ENCODE measurements at places on chromosomes 2 and 18.

DNA sequence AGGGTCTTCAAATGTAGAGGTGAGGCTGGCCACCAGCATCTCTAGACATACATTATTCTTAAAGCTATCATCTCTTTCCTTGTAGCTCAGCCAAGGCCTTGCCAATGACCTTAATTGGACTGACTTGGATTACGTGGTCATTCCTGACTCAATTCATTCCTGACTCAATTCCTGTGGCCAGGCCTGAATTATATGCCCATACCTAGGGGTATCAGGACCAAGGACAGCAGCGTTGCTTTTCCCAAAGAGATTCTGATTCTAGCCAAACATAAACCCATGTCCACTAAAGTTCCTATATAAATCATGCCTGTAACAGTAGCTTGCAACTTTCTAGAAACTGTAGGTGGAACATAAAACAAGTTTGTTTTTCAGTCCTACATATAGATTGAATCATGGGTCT is 231.7 kb downstream of the ARL6IP6 start:
- DNase-seq = no peak

- no peak for DNase-seq
These were observed 196.9 kb downstream of the MYCN start for GRCh38 chr2:16137080-16137755.

DNA sequence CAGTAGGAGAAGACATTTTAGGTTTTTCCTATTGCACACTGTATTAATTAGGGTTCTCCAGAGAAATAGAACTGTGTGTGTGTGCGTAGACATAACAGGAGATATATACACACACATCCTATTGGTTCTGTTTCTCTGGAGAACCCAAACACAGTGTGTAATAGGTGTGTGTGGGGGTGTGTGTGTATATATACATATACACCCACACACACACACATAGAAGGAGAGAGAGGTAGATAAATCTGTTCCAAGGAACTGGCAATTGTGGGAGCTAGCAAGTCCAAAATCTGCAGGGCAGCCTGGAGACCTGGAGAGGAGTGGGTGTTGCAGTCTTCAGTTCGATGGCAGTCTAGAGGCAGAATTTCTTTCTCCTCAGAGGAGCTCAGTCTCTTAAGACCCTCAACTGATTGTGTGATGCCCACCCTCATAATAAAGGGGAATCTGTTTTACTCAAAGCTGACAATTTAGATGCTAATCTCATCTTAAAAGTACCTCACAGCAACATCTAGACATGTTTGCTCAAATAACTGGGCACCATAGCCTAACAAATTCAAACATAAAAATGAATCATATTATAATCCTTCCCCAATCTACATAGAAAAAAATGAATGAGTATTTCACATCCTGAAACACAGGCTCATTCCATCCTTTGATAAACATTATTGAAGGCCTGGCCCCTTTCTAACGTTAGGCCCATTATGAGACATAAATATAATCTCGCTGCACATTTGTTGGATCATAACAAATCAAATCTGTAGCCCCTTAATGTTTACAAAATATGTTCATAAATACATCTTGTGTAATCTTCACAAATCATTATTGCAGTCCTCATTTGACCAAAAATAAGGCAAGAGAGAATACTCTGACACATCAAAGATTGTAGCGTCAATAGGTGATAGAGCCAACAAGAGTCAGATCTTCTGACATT is 35.1 kb upstream of the RTN4 start:
- no peak for DNase-seq

- no peak for DNase-seq
These were observed 57.4 kb upstream of the EPAS1 start for GRCh38 chr2:46239847-46240181.

DNA sequence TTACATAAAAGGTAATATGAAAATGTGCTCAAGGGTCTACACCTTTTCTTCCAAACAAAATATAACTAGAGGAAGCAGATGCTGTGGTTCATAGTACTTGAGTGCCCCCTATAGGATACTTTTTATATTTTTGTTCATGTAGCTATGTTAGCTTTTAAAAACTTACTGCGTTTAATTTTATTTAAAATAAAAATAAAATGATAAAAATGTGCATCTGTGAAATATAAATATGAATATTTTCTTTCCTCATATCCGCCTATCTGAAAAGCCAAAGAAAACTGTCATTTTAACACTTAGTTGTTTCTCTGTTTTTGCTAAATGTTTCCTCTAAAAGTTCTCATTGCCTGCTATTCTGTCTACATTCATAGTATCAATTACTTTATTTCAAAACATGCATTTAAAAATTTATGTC is 9.6 kb upstream of the LRP1B start:
- no peak for DNase-seq

DNA sequence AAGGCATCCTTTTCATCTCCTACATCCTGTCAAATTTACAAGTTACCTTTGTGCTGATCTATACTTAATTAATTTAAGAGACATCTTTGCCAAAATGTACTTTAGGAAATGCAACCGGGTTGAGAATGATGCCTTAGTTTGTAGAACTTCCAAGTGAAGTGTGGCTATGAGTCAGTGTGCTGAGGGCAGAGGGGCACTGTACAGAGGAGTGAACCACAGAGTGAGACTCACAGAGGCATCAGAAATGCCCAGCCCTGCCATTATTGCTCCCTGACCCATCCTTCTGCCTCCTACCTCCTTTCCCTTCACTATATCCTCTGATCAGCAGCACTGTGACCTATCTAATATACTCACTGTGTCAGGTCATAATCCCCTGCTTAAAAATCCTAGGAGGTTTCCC is 320.1 kb downstream of the LRRTM1 start:
- DNase-seq = no peak

- DNase-seq = no peak
These were observed 8.7 kb upstream of the COX7A2L start for GRCh38 chr2:42369532-42370229.

DNA sequence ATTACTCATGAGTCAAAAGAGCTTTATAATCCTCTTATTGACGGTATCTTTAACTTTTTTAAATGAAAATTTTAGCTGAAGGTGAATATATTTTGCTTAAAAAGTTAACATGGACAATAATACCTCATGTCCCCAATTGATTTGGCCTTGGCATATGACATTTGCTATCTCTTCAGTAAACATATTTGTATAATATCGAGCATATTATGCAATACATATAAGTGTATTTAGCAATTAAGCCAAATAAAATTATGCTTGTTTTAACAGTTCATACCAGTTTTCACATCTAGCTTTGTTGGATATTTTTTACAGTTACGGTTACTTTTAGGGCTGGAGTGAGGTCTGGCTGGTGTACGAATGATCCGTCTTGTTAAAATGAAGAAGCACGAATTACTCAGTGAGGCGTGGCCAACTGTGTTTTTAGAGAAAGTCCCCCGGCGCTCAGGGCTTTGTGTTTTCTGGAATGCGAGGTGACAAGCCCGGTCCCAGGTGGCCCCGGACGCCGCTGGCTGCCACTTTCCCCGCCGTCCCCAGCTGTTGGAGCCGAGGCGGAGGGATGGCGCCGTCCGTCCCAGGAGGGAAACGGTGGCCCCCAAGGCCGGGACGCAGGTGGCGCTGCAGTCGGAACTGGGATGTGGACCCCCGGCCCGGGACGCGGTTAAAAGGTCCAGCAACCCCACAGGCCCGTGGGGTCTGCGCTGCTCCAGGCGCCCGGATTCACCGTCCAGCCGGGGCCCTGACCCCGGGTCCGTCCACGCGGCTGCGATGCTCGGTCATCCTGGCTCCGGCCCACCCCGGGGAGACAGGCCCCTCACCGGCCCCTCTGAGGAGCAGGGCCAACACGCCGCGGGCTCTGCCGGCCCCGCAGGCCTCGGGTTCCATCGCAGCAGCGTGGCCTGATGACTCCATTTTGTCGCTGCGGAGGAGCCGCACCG is 41.3 kb downstream of the TMEM18 start:
- DNase-seq = no peak
